ENCODE measurements at places on chromosomes 3 and 15.

GRCh38 chr3:13251166-13251903 is 168.8 kb downstream of the NUP210 start:
- DNase-seq: no peak

GRCh38 chr15:39347453-39347852 is 233.4 kb upstream of the THBS1 start:
- no peak for DNase-seq

DNA sequence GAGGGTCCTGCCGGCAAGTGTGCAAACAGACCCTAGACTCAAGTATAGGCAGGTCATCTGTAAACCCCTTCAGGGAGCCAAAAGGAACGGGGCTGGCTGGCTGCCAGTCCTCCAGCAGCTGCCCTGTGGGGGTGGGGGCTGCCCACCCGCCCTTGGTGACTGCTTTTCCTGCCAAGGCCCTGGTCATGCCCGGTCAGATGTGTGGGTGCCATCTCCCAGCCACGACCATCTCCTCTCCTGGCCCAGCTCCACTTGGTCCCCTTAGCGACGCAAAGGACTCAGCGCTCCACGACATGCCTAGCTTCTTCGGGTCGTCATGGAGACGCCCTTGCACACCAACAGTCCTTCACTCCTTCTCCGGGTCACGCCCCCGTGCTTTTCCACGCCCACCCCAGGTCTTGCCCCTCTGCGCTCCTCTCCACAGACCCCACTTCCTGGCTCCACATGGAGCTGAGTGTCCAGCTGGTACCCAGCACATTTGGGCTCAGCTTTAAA is 2.4 kb downstream of the MUC4 start:
- DNase-seq: no peak

GRCh38 chr3:28799084-28799483 is 450.5 kb upstream of the AZI2 start:
- DNase-seq: no peak

Data from activated naive CD8-positive, alpha-beta T cell treated with anti-CD3 and anti-CD28 coated beads, Interleukin-2, amount 50 U/mL, for 16 hours (primary cell).